ENCODE measurements at places on chromosomes 5 and 9. TPM values are rescaled to one million over a fixed set of nuclear protein-coding genes. Genes with fewer than 3 reads are reported as not detected.

DNA sequence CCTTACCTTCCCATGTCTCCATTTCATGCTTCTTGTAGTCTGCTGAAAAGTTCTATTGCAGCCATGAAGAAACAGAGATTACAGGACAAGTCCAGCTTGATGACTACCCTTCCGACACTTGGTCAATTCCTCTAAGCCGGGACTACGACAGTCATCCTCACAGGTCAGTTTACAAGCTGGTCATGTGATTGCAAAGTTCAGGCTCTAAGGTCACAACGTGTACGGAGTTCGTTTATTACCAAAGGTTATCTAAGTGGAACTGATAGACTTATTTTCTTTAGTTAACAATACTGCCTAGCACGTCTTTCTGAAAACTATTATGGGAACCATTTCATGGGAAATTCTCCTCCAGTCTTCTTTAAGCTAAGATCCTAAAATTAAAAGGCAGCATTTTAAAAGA, 88.5 kb upstream of the NR5A1 start:
- DNase-seq: no peak

The ZNF483 gene
- 3.1 TPM for total RNA-seq

DNA sequence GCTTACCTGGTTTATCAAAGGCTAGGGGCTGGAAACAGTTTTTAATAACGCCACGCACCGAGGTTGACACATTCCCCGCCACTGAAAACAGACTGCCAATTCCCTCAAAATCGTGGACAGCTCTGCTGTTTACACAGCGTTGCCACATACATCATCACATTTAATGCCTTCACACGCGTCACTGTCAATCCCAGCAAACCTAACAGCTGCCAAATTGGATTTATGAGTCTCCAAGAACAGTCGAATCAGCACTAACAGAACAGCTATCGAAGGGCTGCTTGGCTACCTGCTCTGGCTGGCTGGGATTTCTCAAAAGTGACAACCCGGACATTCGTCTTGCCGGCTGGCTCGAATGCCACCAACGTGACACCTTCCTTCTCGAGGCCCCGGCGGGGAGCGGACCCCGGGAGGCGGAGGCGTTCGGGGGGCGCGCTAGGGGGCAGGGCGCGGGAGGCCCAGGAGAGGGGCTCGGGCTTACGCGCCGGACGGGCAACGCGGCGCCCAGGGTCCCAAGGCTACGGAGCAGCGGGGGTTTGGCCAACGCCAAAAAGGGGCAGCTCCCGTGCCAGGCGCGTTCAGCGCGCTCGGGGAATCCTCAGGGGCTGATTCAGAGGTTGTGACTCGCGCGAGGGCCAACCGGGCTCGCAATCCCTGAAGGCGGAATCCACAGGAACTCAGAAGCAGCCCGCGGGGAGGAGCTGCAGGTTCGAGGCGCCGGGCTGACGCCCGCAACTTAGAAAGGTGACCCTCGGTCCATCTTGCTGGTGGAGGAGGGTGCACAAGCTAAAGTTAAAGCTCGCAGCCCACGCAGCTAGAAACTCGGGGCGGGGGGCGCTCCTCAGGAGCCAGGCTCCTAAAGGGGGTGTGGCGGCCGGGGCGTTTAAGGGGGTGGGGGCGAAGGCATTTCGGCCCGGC, 1.2 kb downstream of the CDC14B start:
- DNase-seq: peak; percentile 65

The HACD4 gene
- total RNA-seq: not detected

- no peak for DNase-seq
Measured at GRCh38 chr5:96885518-96886338, 9.4 kb downstream of the ERAP2 start.

DNA sequence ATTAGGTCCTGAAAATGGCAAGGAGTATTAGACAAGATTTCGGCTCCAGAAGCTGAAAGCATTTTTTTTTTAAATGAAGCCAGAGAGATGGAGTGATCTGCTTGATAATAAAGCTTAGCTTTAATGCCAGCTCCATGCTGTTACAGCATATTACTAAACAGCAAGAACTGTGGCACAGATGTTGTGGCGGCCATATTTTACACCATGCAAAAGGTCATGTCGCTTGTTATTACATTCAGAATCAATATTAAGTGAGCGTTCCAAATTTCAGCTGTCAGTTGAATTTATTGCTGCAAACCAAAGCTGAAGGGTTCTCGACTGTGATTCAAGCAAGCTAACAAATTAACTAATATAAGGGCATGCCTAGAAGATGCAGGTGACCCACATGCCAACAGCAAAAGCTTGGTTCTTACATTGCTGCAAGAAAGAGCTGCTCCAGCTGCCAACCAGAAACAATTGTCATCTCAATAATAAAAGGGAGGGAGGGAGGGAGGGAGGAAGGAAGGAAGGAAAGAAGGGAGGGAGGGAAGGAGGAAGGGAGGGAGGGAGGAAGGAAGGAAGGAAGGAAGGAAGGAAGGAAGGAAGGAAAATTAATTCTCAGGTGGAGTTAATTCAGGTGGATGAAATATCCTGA, 517.7 kb upstream of the WWC1 start:
- no peak for DNase-seq

The ACSL6 gene
- total RNA-seq: 0.06 TPM

The SPATA31A3 gene
- not detected for total RNA-seq

The TAS2R1 gene
- total RNA-seq: not detected

The MZB1 gene
- not detected for total RNA-seq
